ENCODE measurements at places on chromosomes 11 and 22.

- DNase-seq, result no peak
These were observed 75.7 kb downstream of the RELT start for GRCh38 chr11:73451896-73452295.

- DNase-seq, result no peak
These were observed 2.5 kb downstream of the CSTF3 start for GRCh38 chr11:33158596-33159275.

- no peak for DNase-seq
These were observed 21.2 kb downstream of the SUN2 start for GRCh38 chr22:38734421-38735100.

DNA sequence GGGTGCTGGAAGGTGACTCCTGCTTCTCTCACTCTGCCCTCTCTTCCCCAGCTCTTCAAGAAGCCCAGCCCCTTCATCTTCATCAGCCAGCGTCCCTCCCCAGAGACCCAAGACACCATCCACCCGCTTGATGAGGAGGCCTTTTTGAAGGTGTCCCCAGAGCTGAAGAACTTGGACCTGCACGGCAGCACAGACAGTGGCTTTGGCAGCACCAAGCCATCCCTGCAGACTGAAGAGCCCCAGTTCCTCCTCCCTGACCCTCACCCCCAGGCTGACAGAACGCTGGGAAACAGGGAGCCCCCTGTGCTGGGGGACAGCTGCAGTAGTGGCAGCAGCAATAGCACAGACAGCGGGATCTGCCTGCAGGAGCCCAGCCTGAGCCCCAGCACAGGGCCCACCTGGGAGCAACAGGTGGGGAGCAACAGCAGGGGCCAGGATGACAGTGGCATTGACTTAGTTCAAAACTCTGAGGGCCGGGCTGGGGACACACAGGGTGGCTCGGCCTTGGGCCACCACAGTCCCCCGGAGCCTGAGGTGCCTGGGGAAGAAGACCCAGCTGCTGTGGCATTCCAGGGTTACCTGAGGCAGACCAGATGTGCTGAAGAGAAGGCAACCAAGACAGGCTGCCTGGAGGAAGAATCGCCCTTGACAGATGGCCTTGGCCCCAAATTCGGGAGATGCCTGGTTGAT, 12.6 kb downstream of the IL10RA start:
- no peak for DNase-seq

DNA sequence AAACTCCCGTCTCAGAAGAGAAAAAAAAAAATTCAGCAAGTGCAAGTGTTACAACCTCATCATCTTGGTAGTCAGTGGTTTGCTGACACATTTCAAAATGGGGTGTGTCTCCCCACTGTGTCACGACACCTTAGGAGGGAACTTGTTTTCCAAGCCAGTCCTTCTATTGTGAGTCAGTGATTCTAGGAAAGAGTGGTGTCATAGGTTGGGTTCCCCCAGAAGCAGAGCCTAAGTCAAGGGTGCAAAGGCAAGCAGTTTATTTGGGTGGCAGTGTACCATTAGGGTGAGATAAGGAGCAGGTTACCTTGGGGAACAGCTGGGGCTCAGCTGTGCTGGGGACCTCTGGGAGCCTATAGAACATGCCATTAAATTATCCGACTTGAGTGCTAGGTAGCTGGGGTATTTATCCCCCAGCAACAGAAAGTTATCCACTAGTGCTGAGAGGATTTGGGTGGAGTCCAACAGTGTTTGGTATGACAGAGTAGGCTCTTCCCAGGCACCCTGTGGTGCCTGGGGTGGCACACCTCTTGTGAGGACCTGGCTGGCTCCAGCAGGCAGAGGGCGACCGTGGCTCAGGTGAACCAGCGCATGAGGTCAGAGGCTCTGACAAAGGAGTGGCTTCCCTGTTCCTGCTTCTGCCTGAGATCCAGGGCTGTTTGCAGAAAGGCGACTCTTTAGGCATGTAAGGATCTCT, 41.7 kb downstream of the KIAA1671 start:
- DNase-seq, result no peak

Data from SK-N-SH (cell line).